ENCODE measurements at places on chromosomes 16 and 17.

DNA sequence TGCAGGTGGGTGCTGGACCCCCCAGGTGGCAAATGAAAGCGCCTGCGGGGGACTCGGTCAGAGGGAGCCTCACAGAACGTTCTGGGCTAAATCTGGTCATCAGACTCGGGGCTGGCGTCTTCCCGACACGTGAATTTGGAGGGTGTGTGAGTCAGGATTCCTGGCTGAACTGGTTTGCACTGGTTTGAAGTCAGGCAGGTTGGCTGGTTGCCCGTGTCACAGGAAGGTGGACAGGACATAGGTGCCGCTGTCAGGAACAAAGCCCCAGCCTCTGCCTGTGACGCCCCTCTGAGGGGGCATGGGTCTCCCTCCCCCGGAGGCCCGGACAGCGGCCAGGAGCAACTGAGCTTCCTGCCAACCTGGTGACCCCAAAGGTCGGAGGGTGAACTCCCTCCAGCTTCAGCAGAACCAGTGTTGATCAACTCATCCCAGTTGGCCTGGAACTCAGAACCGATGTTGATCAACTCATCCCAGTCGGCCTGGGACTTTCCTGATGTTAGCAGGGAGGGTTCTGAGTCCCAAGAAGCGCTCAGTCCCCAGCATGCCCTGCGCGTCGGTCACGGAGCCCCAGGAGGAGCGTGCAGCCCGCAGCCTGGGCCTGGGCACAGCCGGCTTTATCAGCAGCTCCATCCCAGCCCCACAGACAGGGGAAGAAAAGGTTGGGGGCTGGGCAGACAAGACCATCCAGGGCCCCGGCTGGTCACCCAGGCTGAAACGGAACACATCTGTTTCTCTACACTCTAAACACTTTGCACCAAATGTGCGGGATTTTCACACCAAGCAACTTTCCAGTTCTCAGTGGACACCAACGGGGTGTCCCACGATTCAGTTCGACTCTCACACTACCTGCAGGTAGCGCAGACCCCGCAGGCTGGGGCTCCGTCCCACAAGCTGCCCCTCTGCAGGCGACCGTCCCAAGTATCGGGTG lies 14.4 kb upstream of the METRNL start:
- no peak for DNase-seq

GRCh38 chr16:5024632-5025031 lies 9.1 kb downstream of the NAGPA start:
- DNase-seq, result no peak

- DNase-seq, result no peak
Measured at GRCh38 chr16:79097166-79097565, 503.4 kb downstream of the MAF start.

DNA sequence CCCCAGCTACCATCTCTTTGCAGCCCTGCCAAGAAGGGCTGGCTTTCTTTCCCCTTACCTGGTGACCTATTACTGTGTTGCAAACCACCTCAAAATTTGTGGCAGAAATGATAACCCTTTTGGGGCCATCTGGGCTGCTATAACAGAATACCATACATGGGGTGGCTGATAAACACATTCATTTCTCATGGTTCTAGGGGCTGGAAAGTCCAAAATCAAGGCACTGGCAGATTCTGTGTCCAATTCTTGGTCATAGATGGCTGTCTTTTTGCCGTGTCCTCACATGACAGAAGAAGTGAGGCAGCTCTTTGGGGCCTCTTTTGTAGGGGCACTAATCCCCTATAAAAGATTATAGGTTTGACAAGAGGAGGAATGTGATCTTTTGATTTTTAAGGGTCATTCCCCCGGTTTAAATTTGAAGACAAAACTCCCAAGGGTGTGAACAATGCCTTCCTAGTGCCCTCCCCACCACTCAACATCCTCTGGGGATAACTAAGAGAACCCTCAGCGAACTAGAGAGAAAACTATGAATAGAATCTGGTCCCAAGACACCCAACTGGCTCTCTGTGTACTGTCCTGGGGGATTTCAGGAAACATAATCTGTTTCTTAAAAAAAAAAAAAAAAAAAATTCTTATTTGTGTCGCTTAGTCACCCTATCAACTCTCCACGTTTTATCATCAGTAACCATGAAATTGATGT lies 1.7 kb upstream of the METTL22 start:
- DNase-seq, result no peak

- DNase-seq, result no peak
Measured at GRCh38 chr17:60311936-60312335, 80.0 kb downstream of the USP32 start.

DNA sequence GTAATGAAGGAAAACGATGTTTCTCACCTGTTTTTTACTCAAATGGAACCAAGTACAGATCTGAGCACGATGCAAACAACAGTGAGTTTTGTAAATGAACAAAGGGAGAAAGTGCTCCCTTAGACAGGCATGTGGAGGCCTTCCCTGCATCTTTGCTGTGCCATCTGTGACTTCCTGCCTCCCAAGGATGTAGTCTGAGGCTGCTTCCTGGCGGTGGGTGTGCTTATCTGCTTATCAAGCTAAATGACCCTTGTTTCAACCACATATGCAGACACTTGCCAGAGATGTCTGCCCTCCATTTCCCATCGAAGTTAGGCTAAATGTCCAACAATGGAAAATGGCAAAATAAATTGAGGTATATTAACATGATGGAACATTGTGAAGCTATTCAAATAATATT lies 34.6 kb downstream of the RGS9 start:
- no peak for DNase-seq

DNA sequence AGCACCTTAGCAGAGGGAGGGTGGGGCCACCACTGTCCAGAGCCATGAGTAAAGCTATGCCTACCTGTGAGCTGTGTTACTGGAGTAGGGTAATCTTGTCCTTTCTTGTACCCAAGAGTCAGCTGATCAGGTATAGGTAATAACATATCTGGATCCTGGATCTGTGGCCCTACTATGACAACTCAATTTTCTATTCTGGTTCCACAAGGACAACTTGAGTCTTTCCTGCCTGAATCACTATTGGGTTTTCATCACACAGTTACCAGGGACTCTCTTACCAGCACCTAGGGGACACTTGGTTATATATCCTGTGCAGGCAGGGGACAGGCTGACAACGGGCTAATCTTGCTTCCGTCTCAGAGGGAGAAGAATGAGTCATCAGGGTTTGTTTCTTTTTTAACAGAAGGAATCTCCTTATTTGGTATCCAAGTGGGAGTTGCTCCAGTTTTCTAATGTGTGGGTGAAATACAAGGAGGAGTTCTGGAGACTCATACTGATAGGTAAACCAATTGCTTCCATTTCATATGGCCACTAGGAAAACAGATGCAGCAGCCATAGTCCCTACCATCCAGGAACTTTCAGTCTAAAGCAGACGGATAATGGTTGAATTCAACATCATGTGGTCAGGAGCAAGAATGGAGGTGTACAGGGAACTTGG lies 6.8 kb downstream of the ZNF267 start:
- no peak for DNase-seq

- DNase-seq, result no peak
Measured at GRCh38 chr16:57613514-57613913, 14.9 kb upstream of the ADGRG1 start.
